Mucosa of descending colon (tissue), 3 donors: ENCODE measurements at places on chromosomes 4 and X.

GRCh38 chr4:83212041-83212851 lies 72.4 kb downstream of the COQ2 start:
- DNase-seq = peak; percentile 70

- DNase-seq = no peak
Observed at GRCh38 chr4:6320663-6321062, 51.0 kb downstream of the WFS1 start.

DNA sequence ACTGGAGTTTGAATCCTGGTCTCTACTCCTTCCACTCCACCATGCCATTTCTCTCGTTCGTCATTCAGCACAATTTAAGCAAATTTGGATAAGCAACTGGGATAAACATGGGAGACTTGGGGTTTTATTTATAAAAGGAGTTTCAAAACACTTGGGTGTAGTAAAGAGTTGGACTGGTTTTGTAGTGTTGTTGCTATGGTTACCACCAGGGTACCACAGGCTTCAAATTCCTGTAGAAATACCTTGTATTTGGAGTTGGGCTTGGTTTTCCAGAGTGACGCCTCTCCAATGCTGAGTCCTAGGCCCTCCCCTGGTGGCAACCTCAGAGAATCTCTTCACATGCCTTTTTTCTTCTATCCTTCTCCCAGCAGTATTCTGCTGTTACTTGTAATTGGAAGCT lies 27.9 kb upstream of the PHOX2B start:
- no peak for DNase-seq

DNA sequence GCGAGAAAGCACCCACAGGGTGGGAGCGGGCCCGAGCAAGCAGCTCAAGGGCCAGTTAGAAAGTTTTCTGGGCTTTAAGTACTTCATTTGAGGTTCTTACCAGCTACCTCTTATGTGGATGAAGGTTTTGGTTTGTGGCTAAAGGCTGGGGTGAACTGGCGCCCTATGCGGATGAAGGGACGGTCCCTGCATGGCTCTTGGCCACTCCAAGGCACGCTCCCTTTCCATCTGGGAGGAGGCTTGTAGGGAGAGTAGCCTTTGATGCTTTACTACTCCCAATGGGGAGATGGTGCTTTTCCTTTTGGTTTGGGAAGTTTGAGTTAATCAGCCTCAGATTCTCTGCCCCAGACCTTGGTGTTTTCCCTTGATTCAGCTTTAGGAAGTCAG lies 17.7 kb downstream of the MRFAP1 start:
- DNase-seq = no peak

- no peak for DNase-seq
Observed at GRCh38 chrX:23902419-23902818, 5.3 kb downstream of the APOO start.
